Brain microvascular endothelial cell (primary cell): ENCODE measurements at places on chromosomes 3 and 15.
A peak's percentile ranks its signal among the peaks of the same experiment; 100 is the strongest.

GRCh38 chr3:13022348-13023234 is 50.6 kb downstream of the IQSEC1 start:
- peak; percentile 80 for DNase-seq

DNA sequence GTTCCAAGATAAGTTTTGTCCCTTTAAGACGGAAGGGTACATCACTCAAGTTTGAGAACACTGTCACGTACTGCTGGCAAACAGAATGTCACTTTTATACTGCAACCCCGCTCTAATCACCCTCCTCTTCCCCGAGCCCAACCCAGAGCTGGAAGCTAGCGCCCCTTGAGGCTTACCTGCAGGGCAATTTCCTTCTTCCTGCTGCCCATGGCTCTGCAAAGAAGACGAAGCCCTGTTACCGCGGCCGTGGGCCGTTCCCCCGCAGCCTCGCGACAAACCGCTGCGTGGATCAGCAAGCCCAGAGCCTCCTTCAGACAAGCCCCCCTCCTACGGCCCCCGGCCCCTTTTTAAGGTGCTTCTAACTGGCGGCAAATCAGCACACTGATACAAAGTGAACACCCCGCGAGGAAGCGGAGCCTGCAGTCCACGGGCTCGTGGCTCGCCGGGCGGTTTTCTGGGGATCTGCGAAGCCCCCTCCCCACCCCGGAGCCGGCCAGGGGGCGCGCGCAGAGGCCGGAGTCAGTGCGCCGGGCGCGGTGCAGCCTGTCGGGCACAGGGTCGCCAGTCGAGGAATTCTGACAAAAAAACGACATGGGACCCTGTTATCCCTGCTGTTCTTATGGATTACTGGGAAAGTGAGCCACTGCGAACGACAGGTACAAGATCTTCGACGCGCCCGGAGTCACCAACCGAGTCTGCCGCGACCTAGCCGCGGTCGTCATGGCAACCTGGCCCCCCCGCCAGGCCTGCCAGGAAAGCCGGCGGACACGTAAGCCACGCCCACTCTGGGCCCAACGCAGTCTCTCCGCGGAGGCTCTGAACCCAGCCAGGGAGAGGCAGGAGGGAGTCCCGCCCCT is at the start of gene NME9:
Gene NME9, minus strand, starts transcription at position 725 of the 857 bp plus-strand sequence. Its CDS starts 516 bp downstream, at position 209.
- DNase-seq: peak; percentile 83

DNA sequence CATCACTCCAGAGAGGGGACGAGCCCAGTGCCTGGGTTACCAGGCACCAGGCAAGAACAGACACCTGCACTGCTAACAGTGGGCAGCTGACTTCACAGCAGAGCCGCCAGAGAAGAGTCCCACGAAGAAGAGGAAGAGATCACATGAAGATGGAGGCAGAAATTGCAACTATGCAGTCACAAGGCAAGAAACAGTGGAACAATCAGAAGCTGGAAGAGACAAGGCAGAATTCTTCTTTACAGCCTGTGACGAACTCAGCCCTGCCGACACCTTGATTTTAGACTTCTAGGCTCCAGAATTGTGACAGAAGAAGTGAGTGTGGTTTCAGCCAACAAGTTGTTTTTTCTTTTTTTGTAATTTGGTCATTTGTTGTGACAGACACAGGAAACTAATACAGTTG is 59.2 kb downstream of the IL12A start:
- DNase-seq: no peak

- no peak for DNase-seq
Measured at GRCh38 chr3:168738527-168739325, 643.0 kb upstream of the GOLIM4 start.

- DNase-seq: no peak
Measured at GRCh38 chr3:52195823-52196331, 2.1 kb upstream of the ALAS1 start.

DNA sequence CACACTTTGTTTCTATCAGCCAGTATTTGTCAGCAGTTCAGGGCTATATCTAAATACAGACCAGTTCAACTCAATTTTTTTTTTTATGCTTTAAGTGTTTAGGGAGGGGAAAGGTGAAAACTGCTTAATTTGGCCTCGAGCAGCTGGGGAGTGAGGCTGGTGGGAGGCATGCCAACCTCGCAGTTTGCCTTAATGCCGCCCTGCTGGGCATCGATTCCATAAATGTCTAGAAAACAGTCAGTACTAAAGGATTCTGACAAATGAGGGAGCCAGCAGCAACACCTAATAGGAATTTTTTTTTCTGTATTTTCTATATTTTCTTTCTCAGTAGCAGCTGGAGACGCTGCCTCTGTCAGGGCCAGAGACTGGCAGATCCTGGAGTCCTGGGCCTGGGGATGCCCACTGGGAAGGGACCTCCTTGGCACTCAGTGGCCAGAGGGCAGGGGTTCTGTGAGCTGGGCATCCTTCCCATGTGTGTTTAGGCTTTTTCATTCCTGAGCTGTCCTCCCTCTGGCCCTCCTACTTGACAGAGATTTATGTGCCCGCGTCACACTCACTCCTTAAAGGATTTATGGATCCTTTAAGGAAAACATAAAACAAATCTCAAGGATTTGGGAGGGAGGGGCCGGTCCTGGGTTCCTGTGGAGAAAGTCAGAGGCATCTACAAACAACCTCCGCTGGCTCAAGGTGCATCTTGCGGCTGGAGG is 117.8 kb downstream of the WNT5A start:
- DNase-seq: no peak

DNA sequence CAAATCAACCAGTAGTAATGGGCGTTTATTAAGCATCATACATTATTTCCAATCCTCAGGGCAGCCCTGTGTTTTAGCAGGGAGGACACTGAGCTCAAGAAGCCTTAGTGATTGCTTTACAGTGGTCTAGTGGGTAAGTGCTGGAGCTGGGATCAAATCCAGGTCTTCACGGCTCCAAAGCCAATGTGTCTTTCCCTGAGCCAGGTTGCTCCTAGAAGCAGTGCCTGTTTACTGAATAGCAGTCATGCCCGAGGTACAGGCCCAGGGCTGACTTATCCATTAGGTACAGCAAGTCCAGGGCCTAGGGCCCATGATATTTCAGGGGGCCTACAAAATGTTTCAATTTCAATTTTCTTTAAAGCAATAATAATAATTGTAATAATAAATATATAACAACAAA is 9.6 kb upstream of the SMAD6 start:
- no peak for DNase-seq

DNA sequence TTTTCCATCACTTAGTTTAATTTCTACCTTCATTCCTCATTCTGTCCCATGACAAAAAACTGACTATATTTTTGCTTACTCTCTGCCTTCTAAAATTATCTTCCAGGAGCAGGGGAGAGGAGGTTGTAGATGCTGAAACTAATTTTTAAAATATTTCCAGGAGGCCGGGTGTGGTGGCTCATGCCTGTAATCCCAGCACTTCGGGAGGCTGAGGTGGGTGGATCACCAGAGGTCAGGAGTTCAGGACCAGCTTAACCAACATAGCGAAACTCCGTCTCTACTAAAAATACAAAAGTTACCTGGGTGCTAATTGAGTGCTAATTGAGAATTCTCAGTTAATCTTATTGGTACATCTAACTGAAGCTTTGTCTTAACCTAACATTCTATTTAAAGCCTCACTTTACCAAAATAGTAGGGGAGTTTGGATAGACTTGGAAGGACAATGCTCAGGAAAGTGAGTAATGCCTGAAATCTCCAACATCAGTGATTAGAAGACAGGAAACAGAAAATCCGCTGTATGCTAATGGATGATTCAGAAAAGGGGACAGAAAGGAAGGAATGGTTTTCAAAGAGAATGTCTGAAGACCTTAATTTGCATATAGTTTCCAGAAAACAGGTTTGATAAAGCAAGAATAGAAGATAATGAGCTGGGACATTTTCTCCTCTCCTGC is 336.1 kb downstream of the GBE1 start:
- DNase-seq: peak; percentile 31
